ENCODE measurements at places on chromosomes 7 and 10. TPM values are rescaled to one million over a fixed set of nuclear protein-coding genes. Genes with fewer than 3 reads are reported as not detected.

- H3K36me3 ChIP-seq: peaks cover 4% of the 10 kb centered on the region
- no peak overlapping the region for H3K27ac ChIP-seq
- DNase-seq: no peak
- peaks cover 29% of the 10 kb centered on the region for H3K4me1 ChIP-seq
These were observed 118.6 kb downstream of the SH3PXD2A start for GRCh38 chr10:103736763-103737162.

DNA sequence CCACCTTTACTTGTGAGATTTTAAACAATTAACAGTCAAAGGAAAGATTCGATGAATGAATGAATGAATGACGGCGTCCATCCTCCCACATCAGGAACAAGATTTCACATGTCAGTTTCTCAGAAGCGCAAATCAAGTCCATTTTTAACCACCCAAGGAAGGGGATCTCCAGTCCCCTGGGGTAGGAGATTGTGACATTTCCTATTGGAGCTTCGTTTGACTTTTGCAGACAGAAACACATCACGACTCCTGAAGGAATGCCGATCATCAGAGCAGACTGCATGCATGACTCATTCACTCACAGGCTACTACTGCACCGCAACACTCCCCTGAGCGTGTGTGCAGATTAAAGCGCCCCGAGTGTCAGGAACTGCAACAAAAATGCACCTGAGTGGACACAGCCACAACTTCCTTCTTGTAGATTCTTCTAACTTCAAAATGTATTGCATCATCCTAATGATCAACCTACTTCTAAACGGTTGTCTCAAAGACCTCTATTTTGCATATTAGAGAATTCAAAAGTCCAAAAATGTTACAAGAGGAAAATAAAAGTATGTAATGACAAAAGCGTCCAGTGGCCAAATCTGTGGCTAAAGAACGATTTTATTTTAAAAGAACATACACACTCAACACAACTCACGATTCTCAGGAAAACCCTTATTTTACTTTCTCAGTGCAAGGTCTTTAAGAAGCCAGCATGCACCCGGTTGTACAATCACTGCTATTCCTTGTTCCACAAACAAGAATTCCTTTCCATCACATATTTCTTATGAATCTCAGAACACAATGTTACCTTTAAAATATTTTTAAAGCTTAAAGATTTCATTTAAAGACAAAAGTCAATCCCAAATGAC lies 172.6 kb downstream of the FAM107B start:
- DNase-seq: no peak
- no peak overlapping the region for H3K27ac ChIP-seq

DNA sequence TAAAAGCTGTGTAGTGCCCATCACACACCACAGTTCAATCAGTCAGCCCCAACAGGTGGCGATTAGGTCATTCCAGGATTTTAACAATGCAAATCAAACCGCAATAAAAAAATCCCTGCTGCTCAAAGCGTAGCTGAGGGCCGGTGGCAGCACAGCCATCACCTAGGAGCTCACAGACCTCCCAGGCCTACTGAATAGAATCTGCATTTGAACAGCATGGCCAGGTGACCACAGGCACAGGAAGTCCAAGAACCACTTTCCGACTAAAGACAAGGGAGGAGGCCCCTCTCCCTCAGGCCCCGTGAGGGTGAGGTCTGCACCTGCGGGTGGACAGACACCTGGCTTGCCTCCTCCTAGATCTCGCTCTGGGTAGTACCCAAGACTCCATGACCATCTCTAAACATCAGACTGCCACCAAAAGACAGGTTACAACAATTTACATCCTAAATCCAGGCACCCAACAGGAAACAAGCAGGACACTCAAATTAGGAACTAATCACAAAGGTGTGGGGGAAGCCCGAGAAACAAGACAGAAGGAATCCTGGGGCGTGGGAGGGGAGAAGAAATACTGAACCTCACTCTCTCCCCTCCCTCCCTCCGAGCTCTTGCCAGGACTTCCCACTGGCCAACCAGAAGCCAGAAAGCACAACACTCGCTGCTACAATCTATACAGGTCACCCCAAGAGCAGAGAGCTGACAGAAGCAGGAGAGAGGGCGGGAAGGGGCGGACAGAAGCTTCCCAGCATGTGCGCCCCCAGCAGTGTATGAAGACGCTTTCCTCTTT lies 19.2 kb downstream of the GNA12 start:
- no peak for DNase-seq
- no peaks in the 10 kb centered on the region for H3K36me3 ChIP-seq
- H3K27ac ChIP-seq: no peak overlapping the region
- no peak overlapping the region for H3K4me3 ChIP-seq
- H3K27me3 ChIP-seq: no peaks in the 10 kb centered on the region
- peaks cover 35% of the 10 kb centered on the region for H3K4me1 ChIP-seq

The RET gene
- 0.49 TPM for total RNA-seq

- H3K4me1 ChIP-seq: no peaks in the 10 kb centered on the region
- no peak for DNase-seq
- no peaks in the 10 kb centered on the region for H3K36me3 ChIP-seq
- no peak overlapping the region for H3K4me3 ChIP-seq
These were observed 279.9 kb upstream of the NEBL start for GRCh38 chr10:21176934-21177480.

The ACTL6B gene
- total RNA-seq: not detected

- H3K27ac ChIP-seq: no peak overlapping the region
- no peaks in the 10 kb centered on the region for H3K36me3 ChIP-seq
- DNase-seq: no peak
These were observed 243.0 kb upstream of the KLF6 start for GRCh38 chr10:4028027-4028471.

The MSRB2 gene
- total RNA-seq: 58.1 TPM

The ARHGEF5 gene
- 0.28 TPM for total RNA-seq

- peaks cover 4% of the 10 kb centered on the region for H3K4me1 ChIP-seq
- no peaks in the 10 kb centered on the region for H3K36me3 ChIP-seq
- DNase-seq: peak; percentile 63
- H3K27ac ChIP-seq: peak overlapping the region; percentile 87
These were observed 34.0 kb upstream of the EBLN1 start for GRCh38 chr10:22251751-22252223.

The OSBPL3 gene
- 8.7 TPM for total RNA-seq

DNA sequence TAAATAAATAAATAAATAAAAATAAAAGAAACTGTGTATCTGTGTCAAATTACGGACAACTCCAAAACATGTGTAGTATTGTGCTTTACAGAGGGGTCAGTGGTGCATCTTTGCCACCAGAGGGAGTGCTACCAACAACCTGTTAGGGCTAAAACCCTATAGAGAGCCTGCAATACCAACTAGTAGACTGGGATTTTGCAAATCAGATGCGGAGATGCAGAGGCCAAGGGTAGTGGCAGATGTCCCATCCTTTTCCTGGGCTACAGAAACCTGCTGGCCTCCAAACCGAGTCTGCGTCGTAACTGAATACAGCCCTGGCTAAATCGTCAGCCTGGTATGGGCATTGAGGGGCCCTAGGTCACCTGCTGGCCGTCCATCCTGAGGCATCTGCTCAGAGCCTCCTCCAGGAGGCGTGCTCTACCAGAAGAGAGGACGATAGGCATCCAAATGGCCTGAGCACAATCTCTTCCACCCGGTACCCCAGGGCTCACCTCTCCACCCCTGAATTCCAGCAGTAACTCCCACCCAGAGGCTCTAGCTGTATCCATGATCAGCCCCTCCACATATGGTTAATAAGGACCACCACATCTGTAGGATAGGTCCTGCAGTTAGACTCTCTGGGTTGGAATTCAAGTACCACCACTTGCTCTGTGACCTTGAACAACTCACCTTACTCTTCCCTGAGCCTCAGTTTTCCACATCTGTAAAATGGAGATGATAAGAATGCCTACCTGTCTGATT lies 6.2 kb upstream of the RRP12 start:
- no peak overlapping the region for H3K27ac ChIP-seq
- no peak for DNase-seq
- no peaks in the 10 kb centered on the region for H3K36me3 ChIP-seq
- no peaks in the 10 kb centered on the region for H3K4me1 ChIP-seq

The ZPBP gene
- total RNA-seq: not detected

- H3K36me3 ChIP-seq: no peaks in the 10 kb centered on the region
- H3K4me3 ChIP-seq: no peak overlapping the region
- no peak for DNase-seq
- no peaks in the 10 kb centered on the region for H3K4me1 ChIP-seq
- peak overlapping the region; percentile 34 for H3K27ac ChIP-seq
These were observed 88.0 kb upstream of the INSIG1 start for GRCh38 chr7:155209478-155210319.

The NEURL1 gene
- total RNA-seq: 33.6 TPM

DNA sequence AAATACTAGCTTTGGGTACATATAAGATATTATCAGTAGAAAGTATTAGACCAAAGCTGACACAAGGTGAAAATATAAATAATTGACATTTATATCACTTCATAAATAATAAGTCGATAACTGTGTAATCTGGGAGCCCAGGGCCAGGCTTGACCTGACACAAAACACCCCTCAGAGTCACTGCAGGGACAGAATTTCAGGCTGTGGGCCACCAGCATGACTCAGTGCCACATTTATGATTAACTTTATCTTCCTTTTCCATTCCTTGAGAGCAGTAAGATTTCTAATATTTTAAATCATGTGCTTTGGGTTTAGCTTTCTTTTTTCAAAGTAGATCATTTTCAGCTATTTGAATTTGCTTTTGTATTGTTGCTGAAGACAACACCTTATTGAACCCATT lies 102.9 kb upstream of the NFE2L3 start:
- no peak overlapping the region for H3K27ac ChIP-seq
- no peaks in the 10 kb centered on the region for H3K36me3 ChIP-seq
- no peaks in the 10 kb centered on the region for H3K4me1 ChIP-seq
- H3K27me3 ChIP-seq: peaks cover 3% of the 10 kb centered on the region
- DNase-seq: no peak
- no peak overlapping the region for H3K4me3 ChIP-seq

DNA sequence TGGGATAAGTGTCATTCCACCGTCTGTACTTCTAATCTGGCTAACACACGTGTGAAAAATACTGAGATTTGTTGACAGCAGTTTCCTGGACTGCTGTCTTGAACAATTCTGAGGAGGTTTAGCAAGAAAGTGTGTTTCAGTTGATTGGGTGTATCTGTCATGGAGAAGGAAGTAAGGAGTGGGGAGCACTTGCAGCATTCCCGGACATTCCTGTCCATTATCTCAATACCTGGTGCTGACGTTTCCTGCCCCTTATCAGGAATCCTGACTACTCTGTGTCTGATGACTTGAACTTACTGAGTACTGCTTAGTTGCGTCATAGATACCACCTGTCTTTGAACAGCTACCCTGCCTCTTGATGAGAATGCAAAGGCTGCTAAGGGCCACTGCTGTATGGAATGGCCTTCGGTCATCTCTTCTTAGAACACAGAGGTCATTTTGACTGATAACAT lies 72.0 kb upstream of the VKORC1L1 start:
- H3K4me1 ChIP-seq: no peaks in the 10 kb centered on the region
- H3K27me3 ChIP-seq: no peaks in the 10 kb centered on the region
- H3K27ac ChIP-seq: no peak overlapping the region
- DNase-seq: no peak
- H3K4me3 ChIP-seq: no peak overlapping the region

- no peak for DNase-seq
- H3K36me3 ChIP-seq: no peaks in the 10 kb centered on the region
- H3K4me3 ChIP-seq: no peak overlapping the region
- peaks cover 11% of the 10 kb centered on the region for H3K4me1 ChIP-seq
- H3K27me3 ChIP-seq: no peaks in the 10 kb centered on the region
These were observed 268.6 kb downstream of the HGF start for GRCh38 chr7:81501220-81501619.

The ECHDC3 gene
- total RNA-seq: 146 TPM

DNA sequence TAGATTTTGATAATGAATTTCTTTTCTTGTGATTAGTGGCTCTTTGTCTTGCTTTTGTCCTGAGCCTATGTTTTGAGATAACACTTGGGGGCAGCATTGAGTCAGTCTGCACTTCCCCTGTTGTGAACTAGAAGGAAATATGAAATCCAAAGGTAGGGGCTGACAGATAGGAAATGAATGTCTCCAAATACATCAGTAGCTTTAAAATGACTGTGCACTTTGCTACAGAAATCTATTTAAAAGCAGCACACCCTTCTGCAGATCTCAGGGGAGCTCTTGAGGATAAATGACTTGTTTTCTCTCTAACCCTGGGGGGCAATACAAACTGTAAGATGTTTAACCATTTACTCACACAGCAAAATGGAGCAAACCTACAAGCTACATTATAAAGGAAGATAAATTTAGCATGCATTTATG lies 176.0 kb upstream of the MYO3A start:
- DNase-seq: no peak
- no peak overlapping the region for H3K4me3 ChIP-seq
- no peaks in the 10 kb centered on the region for H3K27me3 ChIP-seq

- H3K4me1 ChIP-seq: peaks cover 12% of the 10 kb centered on the region
- no peaks in the 10 kb centered on the region for H3K27me3 ChIP-seq
- H3K4me3 ChIP-seq: no peak overlapping the region
- no peaks in the 10 kb centered on the region for H3K36me3 ChIP-seq
- H3K27ac ChIP-seq: no peak overlapping the region
- no peak for DNase-seq
These were observed 256.2 kb upstream of the ZNF32 start for GRCh38 chr10:43904844-43905243.

The C10orf62 gene
- 1.0 TPM for total RNA-seq

- no peak for DNase-seq
- H3K4me1 ChIP-seq: no peaks in the 10 kb centered on the region
- no peaks in the 10 kb centered on the region for H3K36me3 ChIP-seq
These were observed 859.2 kb downstream of the GATA3 start for GRCh38 chr10:8913720-8914119.
